Fibroblast of mammary gland (primary cell): ENCODE measurements at places on chromosomes 11 and 22.

DNA sequence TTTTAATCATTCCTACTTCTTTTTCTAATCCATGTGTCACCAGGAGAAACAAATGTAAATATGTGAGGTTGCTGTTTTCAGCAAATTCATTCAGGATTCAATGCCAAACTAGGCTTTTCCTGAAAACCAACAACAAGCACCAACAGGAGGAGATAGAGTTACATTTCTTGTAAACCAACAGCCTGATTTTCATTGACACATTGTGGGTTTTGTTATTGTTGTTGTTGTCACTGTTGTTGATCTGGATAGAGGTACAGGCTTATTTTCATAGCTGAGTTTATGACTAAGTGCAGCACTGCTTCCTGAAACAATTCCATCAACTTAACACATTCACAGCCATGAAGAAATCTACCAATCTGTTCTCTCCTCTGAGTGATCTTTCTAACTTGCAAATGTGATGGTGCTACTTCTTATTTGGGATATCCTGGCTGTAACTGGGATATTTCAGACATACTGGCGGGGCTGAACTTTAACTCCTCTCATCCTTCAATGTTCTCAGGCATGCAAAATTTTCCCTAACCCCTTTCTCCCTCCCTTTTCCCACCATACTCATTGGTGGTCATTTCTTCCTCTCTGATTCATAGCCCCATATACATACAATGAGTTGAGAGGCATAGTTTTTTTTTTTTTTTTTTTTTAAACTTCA lies 65.5 kb downstream of the ME3 start:
- peak; percentile 42 for DNase-seq

DNA sequence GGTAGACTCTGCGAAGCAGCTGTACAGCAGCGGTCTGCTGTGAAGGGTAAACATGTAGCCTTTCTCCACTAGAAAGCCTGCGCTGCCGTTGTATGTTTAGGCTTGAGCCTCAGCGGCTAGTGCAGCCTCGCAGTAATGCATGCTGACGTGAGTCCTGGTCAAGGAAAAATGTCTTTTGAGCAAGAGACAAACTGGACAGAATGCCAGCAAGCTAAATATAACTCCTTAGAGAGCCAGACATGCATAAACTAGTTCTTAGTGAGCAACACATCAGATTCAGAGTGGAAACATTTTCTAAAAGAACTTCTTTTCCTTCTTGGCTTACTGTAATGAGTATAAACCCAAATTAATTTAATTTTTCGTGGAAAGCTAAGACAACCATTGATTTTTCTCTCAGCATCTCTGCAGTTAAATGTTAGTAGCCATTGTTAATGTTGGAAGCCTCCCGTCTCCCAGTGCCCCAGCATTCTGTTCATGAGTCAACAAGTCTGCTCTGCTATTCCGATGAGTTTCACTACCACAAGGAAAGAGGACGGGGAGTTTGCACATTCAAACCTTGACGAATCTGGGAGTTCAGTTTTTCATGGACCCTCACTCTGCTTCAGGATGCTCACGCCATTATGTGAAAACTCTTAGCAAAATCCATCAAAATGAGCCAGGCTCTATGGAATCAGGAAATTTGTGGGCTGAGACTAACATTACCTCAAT lies 51.4 kb downstream of the JAM3 start:
- DNase-seq: peak; percentile 94

DNA sequence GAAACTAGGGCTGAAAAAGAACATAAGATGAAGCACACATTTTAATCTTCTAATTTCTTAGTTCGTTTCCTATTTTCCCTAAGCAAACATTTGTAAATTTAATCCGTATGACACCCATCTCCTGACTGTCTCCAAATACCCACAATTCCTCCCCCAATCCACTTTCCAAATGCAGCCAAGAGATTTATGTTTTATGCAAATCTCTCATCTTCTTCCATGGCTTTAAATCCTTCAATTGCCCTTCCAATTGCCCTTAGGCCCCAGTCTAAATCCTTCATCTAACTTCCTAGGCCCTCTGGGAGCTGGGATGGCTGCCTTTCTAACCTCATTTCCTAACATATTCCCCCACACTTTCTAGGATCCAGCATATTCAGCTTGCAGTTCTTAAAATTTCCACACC lies 18.0 kb upstream of the POU2AF1 start:
- DNase-seq: no peak

GRCh38 chr11:62013537-62014476 lies 46.4 kb upstream of the FTH1 start:
- no peak for DNase-seq

DNA sequence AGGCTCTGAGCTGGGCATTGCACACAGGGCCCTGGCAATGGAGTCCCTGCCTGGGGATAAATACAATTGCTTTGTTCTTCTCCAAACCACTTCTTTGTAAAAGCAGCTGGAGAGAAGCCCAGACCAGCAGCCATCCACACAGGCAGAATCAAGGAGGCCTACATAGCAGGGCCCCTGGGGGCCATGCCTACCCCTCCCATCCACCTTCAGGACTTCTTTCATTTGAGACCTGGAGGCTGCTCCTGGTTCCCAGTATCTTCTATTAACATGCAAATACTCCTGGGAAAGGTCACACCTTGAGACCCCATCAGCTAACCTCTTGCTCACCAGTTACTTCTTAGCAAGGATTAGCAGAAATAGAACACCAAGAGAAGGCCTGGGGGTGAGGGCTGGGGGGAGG lies 511.1 kb downstream of the SOX6 start:
- no peak for DNase-seq

GRCh38 chr11:126329644-126330211 lies 25.8 kb upstream of the ST3GAL4 start:
- peak; percentile 58 for DNase-seq

DNA sequence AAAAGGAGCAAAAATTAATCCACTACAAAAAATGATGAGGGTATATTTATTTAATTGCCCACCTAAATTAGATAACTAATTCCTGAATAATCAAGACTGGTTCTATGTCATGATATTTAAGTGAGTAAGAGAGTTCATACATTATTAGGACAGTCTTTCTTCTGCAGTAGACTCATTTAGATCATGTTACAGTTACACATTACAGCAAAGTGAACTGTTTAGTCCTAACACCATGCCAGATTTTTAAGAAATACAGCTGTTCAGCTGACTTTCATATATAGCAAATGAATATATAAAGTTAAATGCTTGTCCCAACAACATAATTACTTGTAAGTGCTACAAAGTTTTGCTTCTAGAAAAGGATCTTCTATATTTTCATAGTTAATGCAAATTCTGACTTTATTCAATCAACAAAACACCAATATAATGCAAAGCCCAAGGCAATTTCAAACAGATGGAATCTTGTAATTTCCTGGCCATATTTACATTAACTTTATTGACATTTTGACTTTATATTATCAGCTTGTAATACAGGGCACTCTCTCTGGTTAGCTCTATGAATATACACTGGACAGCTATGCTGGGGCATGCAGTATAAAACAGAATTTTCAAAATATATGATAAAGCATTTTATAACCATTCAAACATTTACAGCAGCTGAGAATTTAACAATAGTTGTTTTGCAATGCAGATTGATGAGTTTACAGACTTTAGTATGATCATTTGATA lies 45.7 kb upstream of the TP53AIP1 start:
- no peak for DNase-seq

GRCh38 chr11:121886996-121887395 lies 229.0 kb downstream of the BLID start:
- DNase-seq: no peak

- no peak for DNase-seq
Measured at GRCh38 chr11:5899534-5899933, 6.5 kb downstream of the OR52E5 start.

GRCh38 chr11:92601048-92601447 lies 368.4 kb upstream of the MTNR1B start:
- no peak for DNase-seq

DNA sequence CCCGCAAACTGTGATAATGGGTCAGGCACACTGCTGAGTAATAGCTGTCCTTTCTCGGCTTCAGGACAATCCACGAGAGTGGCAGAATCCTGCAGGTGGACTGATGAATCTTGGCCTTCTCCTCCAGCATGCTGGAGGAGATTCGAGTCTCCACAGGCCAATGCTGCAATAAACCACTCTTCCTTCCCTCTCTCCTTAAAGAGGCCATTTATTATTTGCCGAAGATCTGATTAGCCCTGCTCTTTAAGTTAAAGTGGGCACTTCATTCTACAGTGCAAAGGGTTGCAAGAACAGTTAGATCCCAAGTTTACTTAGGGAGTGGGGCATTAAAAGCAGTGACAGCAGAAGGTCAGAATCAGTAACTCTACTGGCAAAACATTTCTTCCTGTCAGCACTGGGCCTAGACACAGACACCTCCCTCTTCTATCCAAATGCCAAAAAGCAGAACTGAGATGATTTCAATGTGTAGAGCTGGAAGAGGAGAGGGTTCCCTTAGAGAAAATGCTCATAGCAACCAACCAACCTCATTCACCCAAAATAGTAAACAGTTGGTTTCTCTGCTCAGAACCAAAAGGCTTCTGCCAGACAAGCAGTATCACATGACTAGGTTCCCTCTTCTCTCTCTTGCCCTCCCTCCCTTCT lies 121.7 kb downstream of the SGSM3 start:
- peak; percentile 58 for DNase-seq

- no peak for DNase-seq
Measured at GRCh38 chr11:115500547-115501501, 3.4 kb downstream of the CADM1 start.

DNA sequence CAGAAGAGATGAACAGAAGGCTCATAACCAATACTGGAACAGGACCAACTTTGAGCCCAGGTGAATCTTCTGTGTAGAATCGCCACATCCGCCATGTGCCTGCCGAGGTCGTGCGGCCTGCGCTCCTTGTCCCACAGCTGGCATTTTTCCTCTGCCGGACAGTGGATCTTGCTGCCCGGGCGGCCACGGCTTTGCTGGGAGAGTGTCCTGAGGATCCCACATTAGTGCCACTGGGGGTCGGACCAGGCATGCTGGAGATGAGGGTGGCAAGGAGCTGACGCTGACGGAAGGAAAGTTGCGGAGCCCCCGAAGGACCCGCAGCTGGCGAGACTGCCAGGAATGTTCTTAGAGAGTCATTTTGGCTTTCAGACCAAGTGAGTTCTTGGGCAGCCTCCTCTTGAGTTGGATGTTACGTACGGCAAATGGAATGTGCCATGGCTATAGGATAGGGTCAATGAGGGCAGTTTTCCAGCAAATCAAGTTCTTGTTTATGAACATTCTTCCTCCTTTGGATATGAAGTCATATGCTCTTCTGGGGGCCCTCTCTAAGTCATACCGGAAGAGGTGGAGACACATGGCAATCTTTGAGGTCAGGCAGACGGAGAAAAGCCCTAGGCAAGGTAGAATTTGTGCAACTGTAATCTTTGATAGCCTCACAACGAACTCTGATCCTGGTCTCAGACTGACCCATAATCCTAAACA lies 57.4 kb upstream of the NUP160 start:
- no peak for DNase-seq

GRCh38 chr11:126268361-126268707 lies 361 bp downstream of the SRPRA start:
- DNase-seq: no peak
